ENCODE measurements at places on chromosomes 4 and X. TPM values are rescaled to one million over a fixed set of nuclear protein-coding genes. Genes with fewer than 3 reads are reported as not detected.

The NEUROG2 gene
- not detected for total RNA-seq

The ANK2 gene
- 13.9 TPM for total RNA-seq

The MAMLD1 gene
- 2.9 TPM for total RNA-seq

The CLDN22 gene
- total RNA-seq: not detected

The PPP2R2C gene
- not detected for total RNA-seq

The NEK1 gene
- total RNA-seq: 4.6 TPM

The POLN gene
- 0.16 TPM for total RNA-seq

The TMLHE gene
- total RNA-seq: 10.8 TPM

The PITX2 gene
- total RNA-seq: 0.49 TPM

The SERTM2 gene
- not detected for total RNA-seq

The ATP6AP1 gene
- total RNA-seq: 45.0 TPM

Measured in mesangial cell (primary cell).